ELF-1 (cell line): ENCODE measurements at places on chromosomes 5 and 9.
A peak's percentile ranks its signal among the peaks of the same experiment; 100 is the strongest.

GRCh38 chr5:159921721-159922120 is 5.4 kb downstream of the ADRA1B start:
- DNase-seq = no peak

- peak; percentile 33 for DNase-seq
Observed at GRCh38 chr5:142888469-142889085, 118.4 kb downstream of the ARHGAP26 start.

- no peak for DNase-seq
Observed at GRCh38 chr5:106307265-106307664, 1363.5 kb downstream of the EFNA5 start.

GRCh38 chr5:124729720-124730359 is 16.6 kb downstream of the ZNF608 start:
- no peak for DNase-seq

GRCh38 chr9:89362647-89363310 is 44.5 kb downstream of the SECISBP2 start:
- no peak for DNase-seq

DNA sequence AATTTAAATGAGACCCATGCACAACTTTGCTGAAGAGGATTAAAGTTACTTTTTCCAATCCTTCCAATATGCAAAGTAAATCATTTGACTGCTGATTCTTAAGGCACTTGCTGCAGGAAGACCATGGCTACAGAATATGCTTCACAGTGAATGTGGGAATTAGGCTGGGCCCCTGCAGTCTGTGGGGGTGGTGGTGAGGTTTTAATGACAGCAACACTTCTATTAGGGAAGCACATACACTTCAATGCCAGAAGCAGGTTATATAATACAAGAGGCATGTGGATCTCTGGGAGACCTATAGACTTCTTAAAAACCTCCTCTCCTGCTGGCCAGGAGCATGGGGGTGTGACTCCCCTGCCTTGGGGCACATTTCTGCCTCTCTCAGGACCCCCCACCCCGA is 124.5 kb upstream of the KLF9 start:
- no peak for DNase-seq

GRCh38 chr9:5459289-5459829 is 9.0 kb downstream of the CD274 start:
- DNase-seq = no peak

GRCh38 chr5:54902791-54903473 is 82.5 kb downstream of the ESM1 start:
- no peak for DNase-seq

DNA sequence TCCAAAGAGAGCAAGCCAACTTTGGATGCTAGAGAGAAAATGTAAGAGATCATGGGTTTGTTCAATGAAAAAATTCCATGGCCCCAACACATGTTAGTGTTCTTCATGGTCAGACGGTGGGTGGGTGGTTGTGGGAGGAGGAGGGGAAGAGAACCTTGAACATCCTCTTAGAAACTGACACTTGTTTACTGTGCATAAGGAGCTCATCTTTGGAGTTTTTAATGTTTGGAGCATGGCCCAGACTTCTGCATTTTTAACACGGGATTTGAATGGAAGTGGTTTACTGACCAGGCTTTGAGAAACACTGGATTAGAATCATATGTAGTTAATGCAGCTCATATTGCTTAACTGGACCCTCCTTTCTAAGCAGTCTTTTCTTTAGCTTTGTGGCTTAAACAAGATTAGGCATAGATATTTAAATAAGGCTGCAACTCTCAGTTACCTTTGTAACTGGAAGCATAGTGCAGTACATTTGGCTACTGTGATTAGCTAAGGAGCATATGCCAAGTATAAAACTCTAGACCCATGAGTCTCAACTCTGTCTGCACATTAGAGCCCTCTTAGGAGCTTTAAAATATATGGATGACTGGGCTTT is 60.1 kb downstream of the FOCAD start:
- no peak for DNase-seq

DNA sequence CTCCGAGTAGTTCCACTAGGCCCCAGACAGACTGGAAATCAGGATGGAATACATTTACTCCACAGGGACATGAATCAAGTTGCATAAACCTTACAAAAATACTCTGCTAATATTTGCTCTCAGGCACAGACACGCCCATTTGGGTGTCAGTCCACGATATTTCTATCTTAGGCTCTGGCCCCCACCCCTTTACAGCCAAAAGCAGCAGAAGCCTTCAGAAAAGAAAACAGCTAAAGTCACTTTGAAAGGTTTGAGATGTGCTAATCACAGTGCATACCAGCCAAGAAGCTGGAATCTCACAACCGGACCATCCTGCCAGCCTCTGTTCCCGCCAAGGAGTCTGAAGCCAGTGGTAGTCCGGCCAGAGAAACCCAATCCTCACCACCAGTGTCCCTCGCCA is 22.6 kb downstream of the PTPN3 start:
- DNase-seq = no peak

- DNase-seq = no peak
Observed at GRCh38 chr9:115997923-115998322, 155.7 kb upstream of the PAPPA start.

DNA sequence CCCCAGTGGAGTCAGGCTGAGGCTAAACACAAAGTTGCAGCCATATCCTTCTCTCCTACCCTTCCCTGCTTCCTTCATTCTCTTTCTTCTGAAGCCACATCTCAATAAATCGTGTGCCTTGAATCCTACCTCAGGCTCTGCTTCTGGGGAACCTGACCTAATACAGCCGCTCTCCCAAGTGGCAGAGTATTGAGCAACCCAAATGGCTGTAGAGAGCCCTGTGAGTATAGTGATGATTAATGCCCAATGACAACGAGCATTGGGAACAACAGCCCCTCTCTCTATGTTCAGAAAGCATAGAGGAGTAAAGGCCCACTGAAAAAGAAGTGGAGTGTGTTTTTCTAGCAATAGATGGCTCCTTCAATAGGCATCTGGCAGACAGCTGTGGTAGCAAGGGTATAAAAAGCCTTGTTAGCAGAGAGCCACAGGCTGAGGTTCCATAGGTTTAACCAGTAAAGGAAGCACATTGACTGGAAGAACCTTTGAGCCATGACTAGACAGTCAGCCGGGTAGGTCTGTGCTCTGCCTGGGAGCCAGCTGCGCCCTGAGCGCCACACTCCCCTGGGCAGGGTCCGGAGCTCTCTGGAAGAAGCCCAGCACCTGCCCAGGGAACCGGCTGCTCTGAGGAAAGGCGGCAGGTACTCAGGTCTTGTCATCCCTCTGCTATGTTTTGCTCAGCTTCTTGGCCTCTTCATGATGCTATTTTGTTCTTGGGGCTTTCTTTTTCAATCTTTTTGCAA is 22.6 kb upstream of the HSPA9 start:
- DNase-seq = no peak

DNA sequence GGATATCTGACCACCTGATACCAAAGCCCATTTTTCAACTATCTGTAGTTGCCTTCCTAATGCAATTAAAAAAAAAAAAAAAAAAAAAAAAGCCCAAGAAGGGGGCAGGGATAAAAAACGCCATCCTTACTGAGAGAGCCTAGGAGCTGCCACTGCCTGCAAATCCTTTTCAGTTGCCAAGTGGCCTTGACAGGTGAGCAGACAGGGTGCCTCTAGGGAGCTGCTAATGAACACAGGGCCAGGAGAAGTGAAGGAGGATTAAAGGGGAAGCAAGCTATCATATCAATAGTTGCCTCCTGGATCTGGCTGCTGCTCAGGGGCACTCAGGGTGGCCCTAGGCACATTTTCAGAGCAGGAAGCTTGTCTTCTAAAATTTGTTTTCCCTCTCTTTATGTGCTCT is 547.4 kb downstream of the TLE1 start:
- DNase-seq = no peak
